ENCODE measurements at places on chromosomes 11 and 22.

- no peak for DNase-seq
Measured at GRCh38 chr11:125516245-125516644, 20.2 kb upstream of the FEZ1 start.

DNA sequence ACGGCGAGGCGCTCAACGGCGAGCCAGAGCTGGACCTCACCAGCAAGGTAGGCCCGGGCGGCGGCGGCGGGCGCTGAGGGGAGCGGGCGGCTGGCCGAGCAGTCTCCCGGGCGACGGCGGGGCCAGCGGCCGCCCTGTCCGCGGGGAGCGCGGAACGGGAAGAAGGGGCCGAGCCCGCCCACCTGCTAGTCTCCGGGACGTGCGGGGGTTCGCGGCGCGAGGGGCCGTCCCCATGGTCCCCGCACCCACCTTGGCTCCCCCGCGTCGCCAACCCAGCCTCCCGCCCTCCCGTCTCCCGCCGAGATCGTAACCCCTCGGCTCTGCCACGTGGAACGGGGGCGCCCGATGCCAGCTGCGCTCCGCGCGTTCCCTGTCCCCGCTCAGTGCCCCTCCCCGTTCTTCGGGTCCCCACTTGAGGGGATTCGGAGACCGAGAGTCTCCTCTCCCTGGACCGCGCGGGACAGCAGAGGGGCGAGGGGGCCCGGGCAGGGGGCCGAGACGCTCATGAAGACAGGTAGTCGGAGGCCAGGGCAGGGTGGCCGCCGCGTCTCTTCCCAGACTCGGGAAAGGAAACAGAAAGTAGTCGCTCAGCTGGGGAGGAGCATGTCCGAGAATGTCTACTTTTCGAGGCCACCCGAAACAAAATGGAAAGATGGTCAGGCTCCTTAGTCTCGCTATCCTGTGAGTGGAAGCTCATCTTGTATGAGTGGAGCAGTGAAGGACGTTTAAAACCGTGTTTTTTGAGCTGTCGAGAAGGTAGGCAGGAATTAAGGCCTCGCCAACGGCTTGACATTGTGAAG is 557 bp downstream of the GTPBP1 start:
- peak; percentile 15 for DNase-seq

- no peak for DNase-seq
Measured at GRCh38 chr11:88320149-88320559, 17.4 kb downstream of the CTSC start.

DNA sequence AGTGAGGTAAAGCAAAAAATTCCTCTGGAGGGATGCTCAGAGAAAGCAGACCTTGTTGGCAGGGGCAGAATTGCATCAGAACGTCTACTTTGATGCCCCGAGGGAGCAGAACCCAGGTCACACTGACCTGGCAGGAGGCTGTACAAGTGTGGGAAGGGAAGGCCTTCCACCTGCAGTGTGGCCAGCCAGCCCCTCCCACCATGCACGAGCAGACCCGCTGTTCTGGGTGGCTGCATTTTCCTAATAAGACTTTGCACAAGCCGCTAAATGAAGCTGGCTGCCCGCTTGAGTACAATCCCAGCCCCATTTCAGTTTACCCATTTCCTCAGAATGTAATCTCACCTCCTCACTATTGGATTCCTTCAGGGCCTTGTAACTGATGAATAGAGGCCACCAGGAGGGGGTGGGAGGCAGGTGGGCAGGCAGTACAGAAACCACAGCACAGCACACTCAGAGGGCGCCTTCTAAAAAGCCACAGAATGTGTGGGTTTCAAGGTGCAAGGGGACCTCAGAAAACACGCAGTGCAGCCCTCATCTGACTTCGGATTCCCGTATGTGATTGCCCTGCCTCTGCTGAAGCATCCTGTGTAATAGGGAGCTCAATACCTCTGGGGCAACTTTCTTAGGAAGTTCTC is 316.6 kb downstream of the OPCML start:
- no peak for DNase-seq

DNA sequence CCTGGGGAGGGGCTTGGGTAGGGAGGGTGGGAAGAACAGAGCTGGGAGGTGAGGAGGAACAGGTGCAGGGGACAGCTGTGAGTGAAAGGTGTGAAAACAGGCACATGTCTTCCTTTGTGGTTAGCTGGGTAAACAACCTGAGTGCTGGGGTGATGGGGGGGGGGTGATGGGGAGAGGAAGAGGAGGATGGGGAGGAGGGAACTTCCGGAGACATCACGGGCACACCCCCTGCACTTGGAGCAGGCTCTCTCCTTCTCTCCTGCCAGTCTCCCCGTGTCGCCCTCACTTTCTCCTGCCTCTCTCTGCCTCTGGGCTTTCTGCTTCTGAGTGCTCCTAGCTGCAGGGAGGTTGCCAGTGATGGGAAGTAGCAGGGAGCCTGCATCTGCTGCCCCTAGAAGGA is 8.8 kb downstream of the CXCR5 start:
- no peak for DNase-seq

DNA sequence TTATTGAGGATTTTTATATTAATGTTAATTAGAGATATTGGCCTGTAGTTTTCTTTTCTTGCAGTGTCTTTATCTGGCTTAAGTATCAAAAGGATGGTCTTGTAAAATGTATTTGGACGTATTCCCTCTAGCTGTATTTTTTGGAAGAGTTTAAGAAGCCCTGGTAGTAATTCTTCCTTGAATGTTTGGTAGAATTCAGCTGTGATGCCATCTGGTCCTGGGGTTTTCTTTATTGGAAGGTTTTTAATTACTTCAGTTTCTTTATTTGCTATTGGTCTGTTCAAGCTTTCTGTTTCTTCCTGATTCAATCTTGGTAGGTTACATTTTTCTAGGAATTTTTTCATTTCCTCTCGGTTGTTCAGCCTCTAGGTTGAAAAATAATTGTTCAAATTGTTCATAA is 255.0 kb upstream of the TBCEL start:
- no peak for DNase-seq

- no peak for DNase-seq
Measured at GRCh38 chr22:50569041-50569459, 6.3 kb upstream of the SYCE3 start.

GRCh38 chr11:86606270-86606835 is 66.1 kb downstream of the ME3 start:
- no peak for DNase-seq

DNA sequence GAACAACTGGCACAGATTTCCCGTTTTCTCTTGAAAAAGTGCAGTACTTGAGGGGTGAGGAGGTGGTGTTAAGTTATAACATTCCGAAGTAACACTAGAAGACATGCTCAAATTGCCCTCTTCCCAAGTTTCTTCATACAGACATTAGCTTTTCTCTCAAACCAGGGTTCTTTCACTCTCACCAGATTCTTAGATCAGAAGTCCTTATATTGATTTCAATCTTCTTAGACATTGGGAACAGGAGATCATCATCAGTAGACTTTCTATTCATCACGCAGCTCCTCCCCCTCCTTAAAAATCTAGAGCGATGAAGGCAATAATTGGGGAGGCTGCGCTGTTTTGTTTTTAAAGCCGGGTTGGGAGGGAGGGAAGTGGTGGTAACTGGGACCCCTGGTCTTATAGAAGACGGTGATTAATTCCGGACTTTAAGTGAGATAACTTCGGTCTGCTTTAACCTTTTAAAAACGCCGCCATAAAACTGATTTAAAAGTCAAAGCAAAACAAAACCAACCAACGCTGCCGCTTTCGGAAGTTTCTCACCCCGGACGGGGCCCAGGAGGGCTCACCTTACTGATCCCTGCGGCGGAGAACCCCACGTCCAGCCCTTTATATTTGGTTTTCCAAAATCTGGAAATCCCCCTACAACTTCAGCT is 665 bp downstream of the USP28 start:
- DNase-seq = no peak

DNA sequence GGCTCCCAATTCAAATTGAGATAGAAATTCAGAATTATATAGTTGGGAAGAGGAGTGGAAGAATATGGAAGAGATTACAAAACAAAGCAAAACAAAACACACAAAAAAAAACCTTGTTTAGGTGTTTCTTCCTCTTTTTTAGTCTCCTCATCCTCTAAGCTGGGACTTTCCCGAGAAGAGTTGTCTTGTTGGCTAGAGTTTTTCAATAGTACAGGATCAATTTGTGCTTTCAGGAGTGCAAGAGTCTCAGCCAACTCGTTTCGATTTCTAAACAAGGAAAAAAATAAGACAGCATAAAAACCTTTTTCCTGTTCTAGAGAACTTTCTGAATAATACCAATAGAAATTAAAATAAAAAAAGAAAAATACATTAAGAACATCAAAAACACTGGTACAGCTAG is 87.8 kb upstream of the CLNS1A start:
- DNase-seq = no peak

DNA sequence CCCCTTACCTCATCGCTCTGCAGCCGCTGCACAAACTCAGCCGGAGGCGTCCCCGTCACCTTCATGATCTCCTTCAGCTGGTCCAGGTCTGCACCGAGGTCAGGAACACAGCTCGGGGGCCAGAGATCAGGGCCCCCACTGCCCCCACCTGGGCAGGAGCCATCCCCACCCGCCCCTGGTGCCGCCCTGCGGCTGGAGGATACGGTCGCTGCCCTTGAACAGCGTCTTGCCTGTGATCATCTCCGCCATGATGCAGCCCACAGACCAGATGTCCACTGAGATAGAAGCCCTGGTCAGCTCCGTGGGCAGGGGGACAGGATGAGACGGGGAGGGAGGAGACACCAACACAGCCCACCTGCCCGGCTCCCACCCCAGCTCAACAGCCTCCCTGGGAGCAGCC is 4.5 kb upstream of the HDAC10 start:
- no peak for DNase-seq

DNA sequence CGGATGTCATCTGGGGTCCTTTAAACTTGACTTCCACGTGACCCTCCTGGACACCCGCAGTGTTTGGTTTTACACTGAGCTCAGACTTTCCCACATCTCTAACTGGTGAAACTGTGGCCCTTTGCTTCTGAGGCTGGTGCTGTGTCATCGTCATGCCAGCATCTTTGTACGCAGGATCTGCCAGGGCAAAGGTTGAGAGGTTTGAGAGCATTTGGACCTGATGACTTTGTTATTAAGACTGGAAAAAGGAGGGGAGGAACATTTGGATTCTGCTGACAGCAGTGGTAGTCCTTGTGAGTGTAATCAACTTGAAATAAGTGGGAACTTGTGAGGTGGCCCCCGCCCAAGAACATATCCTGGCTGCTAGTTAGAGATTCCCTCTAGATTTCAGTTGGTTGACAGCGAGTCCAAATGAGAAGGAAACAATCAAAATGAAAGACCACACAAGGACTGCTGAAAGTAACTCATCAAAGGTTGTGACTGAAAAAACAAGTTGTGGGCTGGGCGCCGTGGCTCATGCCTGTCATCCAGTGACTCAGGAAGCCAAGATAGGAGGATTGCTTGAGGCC is 102.5 kb downstream of the KIAA1671 start:
- DNase-seq = peak; percentile 51

DNA sequence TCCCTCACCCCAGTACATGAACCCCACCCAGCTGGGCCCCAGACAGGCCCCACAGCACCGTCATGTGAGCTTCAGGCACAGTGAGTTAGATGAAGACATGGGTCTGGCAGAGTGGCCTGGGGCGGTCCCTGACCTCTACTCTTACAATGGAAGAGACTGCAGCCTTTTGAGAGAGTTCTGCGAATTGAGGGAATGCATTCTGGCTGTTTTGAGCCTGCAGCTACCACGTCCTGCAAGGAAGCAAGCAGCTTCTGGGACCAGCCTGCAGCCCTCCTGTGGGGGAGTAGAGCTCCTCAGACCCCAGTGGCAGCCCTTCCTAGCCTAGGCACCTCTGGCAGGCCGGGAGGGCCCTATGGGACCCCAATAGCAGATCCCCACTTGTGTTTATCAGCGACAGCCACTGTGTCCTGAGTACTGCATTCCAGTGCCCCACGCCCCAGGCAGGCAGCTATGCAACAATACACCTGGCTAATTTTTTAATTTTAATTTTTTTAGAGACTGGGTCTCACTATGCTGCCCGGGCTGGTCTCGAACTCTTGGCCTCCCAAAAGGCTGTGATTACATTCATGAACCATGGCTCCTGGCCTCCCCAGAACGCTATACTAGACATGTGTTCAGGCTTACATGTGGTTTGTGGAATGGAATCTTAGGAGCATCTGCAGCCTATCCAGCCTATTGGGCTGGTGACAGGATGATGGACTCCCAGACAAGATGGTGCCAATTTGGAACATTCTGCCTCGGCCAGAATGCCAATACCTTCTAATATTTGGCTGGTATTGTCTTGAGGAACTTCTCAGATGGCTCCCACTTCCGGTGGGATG is 717 bp upstream of the SLC7A4 start:
- no peak for DNase-seq

DNA sequence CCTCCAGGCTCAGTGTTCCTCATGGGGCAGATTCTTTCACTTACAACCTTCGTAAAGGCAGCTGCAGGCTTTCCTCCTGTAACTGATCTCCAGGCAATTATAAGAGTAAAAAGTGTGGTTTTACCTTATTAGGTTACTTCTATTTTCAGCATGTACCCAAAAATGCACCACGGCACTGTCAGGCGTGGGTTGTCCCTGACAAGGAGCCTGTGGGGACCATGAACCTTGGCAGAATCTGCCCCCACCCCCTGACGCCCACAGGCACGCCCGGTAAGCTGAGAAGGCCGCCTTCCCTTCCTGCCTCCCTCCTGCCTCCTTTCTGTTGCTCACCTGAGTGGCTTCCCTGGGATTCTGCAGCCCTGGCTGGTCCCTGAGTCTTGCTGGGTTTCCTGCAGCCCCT is 1383.3 kb downstream of the TBC1D22A start:
- no peak for DNase-seq

GRCh38 chr22:29105468-29105867 is 32.6 kb downstream of the KREMEN1 start:
- DNase-seq = no peak

DNA sequence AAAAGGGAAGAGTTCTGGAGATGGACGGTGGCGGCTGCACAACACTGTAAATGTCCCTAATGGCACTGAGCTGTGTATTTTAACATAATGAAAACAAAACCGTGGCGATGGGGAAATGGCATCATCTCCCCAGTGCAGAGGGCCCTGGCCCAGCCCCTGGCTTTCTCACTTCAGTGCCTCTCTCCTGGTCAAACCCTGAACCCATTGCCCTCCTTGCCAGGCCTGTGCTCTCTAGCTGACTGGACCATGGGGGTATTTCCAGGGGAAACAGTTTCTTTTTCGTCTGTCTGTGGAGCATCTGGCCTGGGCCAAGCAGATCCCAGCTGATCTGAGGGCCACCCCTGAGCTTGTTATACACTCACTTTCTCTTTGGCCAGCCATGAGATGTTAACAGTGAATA is 17.4 kb upstream of the NAP1L4 start:
- no peak for DNase-seq

- no peak for DNase-seq
Measured at GRCh38 chr11:34564406-34564805, 50.8 kb upstream of the ELF5 start.

- DNase-seq = no peak
Measured at GRCh38 chr22:44159811-44160210, 20.9 kb upstream of the PARVG start.

- no peak for DNase-seq
Measured at GRCh38 chr11:106794058-106794457, 224.2 kb downstream of the GUCY1A2 start.

GRCh38 chr11:106063009-106063408 is 14.1 kb downstream of the KBTBD3 start:
- DNase-seq = no peak

DNA sequence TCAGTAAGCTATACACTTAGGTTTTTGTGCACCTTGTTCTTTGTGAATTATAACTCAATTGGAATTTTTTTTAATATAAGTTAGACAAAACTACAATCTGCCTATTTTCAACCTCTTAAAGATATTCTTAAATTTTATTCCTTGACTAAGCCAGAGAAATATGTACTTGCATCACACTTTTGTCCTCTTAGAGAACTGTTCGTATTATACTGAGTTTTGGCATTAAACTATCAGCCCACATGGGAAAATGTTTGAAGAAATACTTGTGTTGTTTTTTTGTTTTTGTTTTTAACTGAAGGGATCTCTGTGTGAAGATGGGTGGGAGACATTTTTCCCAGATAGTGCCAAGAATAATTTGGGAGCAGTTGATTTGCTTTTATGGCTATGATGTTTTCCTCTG is 25.3 kb downstream of the CEP295 start:
- DNase-seq = no peak

All from stimulated activated CD8-positive, alpha-beta memory T cell treated with anti-CD3 and anti-CD28 coated beads, Interleukin-4, amount 100 ng/mL, for 24 hours (primary cell).